Stimulated activated CD4-positive, alpha-beta T cell treated with anti-CD3 and anti-CD28 coated beads, Interleukin-4, amount 100 ng/mL, for 48 hours (primary cell): ENCODE measurements at places on chromosomes 5 and 9.

DNA sequence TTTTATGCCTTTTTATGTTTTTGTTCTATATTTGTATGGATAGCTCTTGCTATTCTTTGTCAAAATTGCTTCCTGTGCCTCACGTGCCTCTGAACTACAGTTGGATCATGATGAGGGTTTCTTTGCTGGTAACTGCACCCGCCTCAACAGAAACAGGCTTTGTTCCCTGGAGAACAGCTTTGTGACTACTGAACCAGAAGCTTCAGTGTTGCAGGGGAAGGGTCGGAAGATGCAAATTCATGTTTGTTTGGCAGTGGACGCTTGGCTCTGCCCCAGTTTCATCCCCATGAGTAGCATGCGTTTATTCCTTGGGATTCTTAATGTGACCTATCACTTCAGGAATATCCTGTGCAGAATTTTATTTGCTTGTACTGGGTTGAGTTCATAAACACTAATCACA lies 959.1 kb upstream of the WWC1 start:
- DNase-seq = no peak

GRCh38 chr9:79868567-79869189 lies 296.9 kb downstream of the TLE4 start:
- DNase-seq = no peak

DNA sequence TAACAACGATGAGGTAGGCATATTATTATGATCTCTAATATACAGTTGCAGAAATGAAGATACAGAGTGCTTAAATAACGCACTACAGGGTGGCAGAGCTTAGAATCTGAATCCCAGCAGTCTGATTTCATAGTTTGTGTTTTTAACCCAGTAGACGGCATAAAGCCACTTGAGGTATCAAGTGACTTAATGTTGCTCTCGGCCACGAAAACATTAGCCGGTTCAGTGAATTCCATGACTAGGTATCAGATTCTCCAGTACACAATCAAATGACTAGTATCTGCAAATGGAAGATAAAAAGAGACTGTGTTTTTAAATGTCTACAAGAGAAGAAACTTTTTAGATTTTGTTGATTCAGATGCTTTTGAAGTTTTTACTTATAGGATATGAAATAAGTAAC lies 24.8 kb downstream of the SMC2 start:
- DNase-seq = no peak

- no peak for DNase-seq
Observed at GRCh38 chr5:139079991-139080610, 118.1 kb downstream of the SIL1 start.

DNA sequence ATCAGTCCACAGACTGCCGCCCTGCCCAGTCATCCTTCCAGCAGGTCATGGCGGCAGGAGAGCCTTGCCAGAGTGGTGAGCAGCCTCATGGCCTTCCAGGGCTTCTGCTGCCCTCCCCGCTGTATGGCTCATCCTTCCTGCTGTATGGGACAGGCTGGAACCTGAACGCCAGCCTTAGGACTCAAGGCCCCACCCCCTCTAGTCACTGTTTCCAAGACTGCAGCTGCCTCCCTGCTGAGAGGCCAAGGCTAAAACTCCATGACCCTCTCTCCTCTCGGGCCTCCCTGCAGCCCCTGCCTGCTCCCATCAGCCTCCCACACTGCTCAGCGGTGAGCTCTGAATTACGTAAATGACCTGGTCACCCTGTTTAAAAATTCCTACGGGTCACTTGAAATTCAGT lies 227.5 kb downstream of the AGTPBP1 start:
- no peak for DNase-seq

DNA sequence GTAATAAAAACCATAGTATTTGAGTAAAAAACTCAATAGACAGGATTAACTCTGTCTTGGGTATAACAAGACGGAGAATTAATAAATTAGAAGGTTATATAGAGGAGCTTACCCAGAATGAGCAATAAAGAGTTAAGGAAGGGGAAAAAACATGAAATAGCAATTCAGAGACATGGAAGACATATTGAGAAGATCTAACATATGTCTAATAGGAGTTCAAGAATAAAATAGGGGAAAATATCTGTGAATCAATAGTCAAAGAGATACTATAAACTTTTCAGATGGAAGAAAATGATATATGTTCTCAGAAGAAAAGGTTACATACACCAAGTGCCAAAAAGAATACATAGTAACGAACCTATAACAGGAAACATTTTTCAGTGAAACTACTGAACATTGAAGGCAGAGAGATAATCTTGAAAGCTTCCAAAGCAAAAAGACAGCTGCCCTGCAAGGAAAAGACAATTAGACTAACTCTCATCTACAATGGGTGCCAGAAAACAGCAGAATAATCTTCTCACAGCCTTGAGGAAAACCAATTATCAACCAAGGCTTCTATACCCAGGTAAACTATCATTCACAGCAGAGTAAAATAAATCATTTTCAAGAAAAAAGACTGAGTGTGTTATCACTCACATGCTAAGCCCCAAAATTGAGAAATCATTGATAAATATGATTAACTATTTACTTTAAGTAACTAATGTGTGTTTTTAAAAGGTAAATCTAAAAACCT lies 106.0 kb downstream of the ENC1 start:
- DNase-seq = no peak

- no peak for DNase-seq
Observed at GRCh38 chr9:9133526-9133925, 1333.9 kb upstream of the DMAC1 start.
